ENCODE measurements at places on chromosomes 7 and 10.

- DNase-seq: no peak
These were observed at the start of gene STRA8 for GRCh38 chr7:135233570-135233969. Gene STRA8, plus strand, starts transcription at chr7:135233838. Its CDS starts 6,687 bp downstream, at chr7:135240525.

- DNase-seq: no peak
These were observed 2.2 kb upstream of the PON3 start for GRCh38 chr7:95398155-95398940.

- DNase-seq: peak; percentile 11
These were observed 58.1 kb downstream of the CCDC186 start for GRCh38 chr10:114115661-114116445.

GRCh38 chr10:122441961-122442360 lies 12.5 kb upstream of the ARMS2 start:
- no peak for DNase-seq

DNA sequence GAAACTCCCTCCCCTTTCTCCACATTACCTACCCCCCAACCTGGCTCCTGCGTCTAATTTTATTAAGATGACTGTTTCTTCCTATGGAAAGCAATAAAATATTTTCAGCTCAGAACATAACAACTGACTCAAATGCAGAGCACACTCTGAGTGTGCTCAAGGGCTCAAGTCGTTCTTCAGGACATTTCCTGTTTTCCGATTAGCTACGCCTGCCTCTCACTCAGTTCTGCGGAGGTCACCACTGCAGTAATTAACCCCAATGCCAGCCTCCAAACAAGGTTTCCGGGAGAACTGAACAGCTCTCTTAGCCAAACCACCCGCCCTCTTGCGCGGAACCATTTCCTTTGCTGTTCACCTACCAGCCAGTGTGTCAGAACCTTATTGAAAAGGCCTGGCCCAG lies 19.3 kb downstream of the MYOF start:
- DNase-seq: peak; percentile 61

DNA sequence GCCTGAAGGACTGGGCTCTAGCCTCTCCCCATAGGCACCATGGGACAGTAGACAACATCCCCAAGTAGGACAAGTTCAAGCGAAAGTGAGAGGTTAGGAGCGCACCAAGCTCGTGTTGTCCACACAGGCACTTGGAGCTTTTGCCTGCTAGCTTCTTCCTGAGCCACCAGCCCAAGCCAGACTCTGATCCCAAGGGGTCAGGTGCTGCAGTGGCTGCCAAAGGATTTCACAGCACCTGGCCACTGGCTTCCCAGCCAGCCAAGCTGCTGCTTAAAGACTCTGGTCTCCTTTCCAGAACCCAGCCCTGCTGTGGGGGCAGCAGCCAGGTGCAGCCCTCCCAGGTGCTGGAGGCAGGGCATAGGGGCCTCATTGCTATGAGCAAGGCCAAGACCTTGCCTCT lies 33.0 kb upstream of the UNC5B start:
- DNase-seq: no peak

- peak; percentile 17 for DNase-seq
These were observed 96.9 kb upstream of the CCDC71L start for GRCh38 chr7:106757846-106758245.

GRCh38 chr7:104059103-104059502 lies 69.6 kb upstream of the RELN start:
- DNase-seq: no peak

- DNase-seq: no peak
These were observed 59.5 kb upstream of the HECTD2 start for GRCh38 chr10:91350651-91351081.

GRCh38 chr7:141551782-141552181 lies 572 bp downstream of the AGK start:
- DNase-seq: no peak

DNA sequence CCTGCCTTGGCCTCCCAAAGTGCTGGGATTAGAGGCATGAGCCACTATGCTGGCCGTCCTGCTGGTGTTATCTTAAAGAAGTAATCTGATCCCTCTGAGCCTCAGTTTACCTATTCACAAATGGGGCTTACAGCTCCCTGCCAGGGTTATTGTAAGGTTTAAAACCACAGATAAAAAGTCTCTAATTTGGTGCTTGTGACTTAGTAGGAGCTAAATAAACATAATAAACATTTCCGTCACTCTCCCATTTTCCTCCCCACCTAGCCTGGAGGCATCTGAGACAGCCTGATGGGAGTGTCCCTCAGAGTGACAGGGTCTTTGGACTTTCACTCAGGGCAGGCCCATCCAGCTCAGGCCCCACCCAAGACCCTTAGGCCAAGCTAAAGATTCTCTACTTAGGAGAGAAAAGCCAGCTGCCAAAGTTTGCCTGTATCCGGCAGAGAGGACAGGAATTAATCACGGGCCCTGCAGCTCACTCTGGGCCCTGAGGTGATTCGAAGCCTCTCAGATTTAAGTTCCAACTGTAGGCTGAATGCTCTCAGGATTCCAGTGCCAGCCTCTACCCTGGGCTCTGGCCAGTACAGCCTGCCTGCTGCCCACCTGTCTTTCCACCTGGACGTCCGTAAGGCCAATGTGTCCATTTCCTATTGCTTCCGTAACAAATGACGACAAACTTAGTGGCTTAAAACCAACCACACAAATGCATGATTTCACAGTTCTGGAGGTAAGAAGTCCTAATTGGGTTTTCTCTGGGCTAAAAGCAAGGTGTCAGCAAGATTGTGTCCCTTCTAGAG lies 21.8 kb upstream of the DUSP5 start:
- DNase-seq: no peak

DNA sequence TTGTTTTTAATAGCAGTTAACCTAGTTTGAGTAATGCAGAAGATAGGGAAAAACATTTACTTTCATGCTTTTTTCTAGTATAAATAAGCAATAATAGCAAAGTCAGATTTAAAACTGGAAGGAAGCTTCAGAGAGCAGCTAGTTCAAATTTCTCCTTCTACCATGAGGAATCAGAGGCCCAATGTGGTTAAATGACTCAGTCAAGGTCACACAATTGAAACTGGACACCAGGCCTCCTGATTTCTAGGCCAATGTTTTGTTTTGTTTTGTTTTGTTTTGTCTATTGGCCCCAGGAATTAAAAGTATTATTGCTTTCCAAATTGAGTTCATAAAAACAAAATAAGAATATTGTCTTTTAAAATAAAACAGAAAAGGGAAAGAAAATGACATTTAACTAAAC lies 122.3 kb downstream of the TRIL start:
- DNase-seq: no peak

GRCh38 chr7:28960071-28960840 lies 2.1 kb upstream of the TRIL start:
- DNase-seq: peak; percentile 75

GRCh38 chr10:32114508-32114907 lies 58.3 kb upstream of the KIF5B start:
- no peak for DNase-seq

Measured in NCI-H2029 treated with DMSO at 0.1 percent for 48 hours (cell line).